NCI-H1694 treated with DMSO at 0.1 percent for 48 hours (cell line): ENCODE measurements at places on chromosomes 5 and 9.
A peak's percentile ranks its signal among the peaks of the same experiment; 100 is the strongest.

DNA sequence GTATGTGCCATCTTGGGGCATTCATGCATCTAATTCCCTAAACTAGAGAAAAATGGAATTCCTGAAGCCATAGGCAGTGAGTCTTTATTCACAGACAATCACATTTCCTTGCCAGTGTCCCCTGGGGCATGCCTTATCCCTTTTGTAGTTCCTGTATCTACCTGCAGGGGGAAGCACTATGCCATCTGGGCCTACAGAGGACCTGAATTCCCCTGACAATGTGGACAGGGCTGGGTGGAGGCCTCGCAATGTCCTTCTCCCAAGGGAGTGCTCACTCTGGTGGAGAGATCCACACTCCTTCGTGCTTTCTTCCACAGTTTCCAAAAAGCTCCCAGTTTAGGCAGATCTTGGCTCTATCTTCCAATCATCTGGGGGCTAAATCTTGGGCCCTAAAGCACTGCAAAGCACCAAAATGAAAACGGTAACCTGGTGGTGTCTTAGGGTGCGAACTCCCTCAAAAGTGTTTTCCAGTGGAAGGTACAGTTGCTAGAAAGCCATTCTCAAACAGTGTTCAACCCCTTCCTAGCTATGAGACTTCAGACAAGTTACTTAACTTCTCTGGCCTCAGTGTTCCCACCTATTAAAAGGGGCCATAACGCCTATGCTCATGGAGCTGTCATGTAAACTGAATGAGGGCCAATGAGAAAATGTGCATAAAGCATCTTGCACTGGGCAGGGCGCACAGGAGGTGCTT, 17.5 kb downstream of the WHRN start:
- DNase-seq, result peak; percentile 43

DNA sequence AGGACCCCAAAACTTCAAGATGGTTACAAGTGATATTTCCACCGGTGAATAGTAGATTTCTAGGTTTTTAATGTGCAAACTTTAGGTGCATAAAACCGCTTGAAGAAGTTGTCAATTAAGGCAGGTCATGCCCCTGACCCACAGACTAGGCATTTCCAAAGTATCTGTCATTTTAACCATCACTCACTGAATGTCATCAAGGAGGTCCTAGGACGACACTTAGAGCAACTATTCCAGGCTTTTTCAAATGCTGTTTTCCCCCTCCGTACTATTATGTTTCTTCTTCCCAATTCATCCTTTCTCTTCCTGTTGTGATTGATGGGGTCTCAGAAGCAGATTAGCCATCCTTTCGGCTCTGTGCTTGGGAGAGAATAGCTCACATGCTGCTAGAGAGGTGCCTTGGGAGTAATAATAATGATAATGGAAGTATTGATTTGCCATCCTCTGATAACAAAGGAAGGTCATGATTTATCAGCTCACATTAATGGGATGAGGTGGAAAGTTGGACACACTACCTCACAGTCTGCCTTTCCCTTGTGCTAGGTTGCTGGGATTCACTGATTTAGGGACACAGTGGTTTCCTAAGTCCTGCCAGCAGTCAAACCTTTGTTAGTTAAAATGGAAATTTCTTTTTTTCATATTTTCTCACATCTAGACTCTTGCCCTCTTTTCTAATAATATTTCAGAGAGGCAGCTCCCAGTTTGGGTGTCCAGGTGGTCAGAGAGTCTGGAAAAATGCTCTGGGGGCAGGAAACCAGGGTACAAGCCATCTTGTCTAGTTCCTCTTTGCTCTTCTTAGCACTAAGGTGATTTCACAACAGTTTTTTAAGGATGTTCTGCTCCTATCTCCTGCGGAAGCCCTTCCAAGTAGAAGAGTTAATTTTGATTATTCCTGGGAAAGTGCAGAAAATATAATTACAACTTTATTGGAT, 67.0 kb downstream of the PTTG1 start:
- no peak for DNase-seq

DNA sequence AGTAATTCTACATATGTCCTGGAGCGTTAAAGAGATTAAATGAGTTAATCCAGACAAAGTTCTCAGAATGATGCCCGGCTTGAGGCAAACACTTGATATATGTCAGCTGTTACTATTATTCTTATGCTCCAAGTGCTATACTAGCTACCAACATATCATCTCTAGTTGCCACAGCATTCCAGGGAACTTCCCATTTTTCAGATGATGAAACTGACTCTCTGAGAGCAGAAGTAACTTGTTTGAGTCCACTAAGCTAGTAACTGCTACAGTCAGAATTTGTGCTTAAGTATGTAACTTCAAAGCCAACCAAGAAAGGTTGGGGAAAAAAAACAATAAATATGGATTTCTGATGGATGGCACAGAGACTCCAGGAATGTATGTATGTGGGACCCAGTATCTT, 98.1 kb downstream of the CDK5RAP2 start:
- no peak for DNase-seq

DNA sequence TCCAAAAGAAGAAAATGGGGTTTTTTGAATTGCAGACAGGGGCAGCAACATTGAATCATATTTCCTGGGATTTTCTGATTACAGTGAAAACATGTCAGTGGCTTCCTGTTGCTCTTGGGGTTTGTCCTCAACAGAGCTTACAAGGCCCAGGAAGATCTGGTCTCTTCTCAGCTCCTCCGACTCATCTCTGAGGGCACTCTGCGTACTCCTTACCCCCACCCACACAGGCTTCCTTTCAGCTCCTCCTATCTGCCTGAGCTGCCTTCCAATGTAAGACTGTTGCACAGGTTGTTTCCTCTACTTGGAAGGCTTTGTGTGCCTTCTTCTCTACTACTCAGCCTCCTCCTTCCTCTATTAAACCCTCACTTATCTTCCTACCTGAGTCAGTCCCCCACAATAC, 245.1 kb upstream of the MEF2C start:
- no peak for DNase-seq

- DNase-seq, result no peak
Observed at GRCh38 chr5:132782101-132782500, 5.1 kb upstream of the SEPTIN8 start.

DNA sequence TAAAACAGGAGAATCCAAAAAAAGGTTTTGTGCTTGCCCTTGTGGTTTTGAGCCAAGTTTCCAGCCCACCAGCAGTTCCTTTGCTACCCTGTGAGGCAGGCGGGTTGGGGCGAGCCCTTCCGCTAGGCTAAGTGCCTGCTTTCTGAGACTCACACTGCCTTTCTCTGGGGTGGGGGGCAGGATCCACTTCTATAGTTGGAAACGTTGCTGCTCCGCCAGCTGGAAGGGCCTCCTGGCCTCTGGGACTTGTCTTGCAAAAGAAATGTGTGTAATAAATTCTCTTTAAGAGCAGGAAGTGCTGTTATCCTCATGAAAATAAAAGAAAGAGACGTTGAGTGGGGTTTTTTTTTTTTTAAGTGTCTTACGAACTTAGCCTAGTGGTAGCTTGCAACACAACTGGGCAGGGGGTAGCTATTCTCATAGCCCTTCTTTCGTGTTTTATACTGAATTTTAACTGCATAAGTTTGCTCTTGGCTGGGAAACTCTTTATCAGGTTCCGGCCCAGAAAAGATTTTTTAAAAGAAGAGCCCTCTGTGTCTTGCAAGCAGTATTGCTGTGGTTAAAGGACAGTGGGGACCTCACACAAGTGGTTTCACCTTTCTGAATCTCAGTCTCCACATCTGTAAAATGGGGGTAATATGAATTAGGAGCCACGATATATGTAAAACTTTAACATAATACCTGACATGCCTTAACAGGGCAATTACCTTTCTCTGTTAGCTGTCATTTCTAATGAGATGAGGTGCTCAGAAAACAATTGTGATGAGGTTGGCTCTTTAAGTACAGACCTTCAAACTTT, 19.8 kb downstream of the JADE2 start:
- no peak for DNase-seq

GRCh38 chr9:131107760-131108159, 11.4 kb downstream of the AIF1L start:
- no peak for DNase-seq

GRCh38 chr5:53173083-53173482, 63.5 kb upstream of the MOCS2 start:
- DNase-seq, result no peak

- no peak for DNase-seq
Observed at GRCh38 chr5:122180146-122180712, 50.9 kb downstream of the ZNF474 start.

DNA sequence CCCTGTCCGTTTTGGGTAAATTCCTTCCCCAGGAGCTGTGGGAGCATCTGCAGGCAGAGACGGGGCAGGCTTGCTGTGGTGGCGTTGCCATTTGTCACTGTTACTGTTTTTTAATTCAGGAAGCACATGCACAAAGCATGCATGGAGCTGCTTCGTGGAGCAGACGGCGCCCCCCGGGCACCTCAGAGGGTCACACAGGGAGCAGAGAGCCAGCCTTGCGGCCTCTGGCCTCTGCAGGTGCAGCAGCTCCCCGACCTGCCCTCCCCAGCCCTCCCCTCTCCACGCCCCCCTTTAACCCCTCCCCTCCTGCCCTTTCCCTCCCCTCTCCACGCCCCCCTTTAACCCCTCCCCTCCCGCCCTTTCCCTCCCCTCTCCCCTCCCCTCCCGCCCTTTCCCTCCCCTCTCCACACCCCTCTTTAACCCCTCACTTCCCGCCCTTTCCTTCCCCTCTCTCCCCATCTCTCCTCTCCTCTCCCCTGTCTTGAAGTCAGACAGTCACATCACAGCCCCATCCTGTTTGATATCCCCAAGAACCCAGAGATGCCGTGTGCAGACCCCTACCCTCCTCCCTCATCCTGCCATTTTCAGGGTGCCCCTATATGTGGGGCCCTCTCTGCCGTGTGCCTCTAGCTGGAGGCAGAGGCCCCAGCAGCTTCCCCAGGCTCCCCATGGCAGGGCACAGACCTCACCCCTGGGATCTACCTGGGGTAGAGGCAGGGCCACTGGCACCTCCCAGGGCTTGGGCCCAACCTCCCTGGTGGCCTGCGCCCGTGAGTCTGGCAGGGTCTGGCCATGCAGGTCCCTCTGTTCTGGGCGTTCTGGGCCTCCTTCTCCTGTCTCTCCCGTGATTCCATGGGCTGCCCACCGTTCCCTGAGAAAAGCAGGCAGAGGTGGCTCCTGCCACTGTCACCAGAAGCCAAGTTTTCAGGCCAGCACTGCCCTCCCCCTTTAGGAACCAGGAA, 29.6 kb upstream of the UBAC1 start:
- peak; percentile 21 for DNase-seq

GRCh38 chr5:61482980-61483379, 150.9 kb downstream of the ZSWIM6 start:
- no peak for DNase-seq

DNA sequence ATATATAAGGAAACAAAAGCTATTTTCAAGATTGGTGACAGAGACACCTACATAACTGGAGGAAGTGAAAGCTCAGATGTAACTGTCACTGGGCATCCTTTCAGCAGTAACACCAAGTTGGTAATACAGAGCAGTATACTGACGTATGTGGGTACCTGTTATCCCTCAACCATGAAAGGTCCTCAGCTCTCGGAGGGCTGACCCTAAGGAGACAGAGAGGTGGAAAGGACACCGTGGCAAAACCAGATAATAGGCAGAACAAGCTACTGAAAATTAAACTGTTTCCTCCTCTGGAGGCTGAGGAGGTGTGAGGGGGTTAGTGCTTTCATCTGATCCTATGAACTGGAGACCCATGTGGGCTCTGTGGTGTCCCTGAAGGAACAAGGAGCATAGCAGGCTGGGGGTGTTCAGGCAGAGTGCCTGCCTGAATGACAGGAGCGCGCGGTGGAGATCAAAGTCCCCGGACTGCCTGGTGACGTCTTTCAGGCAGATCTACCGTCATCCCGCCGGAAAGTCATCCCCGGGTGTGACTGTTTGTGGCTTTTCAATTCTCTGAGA, 130.2 kb upstream of the FSTL4 start:
- no peak for DNase-seq

DNA sequence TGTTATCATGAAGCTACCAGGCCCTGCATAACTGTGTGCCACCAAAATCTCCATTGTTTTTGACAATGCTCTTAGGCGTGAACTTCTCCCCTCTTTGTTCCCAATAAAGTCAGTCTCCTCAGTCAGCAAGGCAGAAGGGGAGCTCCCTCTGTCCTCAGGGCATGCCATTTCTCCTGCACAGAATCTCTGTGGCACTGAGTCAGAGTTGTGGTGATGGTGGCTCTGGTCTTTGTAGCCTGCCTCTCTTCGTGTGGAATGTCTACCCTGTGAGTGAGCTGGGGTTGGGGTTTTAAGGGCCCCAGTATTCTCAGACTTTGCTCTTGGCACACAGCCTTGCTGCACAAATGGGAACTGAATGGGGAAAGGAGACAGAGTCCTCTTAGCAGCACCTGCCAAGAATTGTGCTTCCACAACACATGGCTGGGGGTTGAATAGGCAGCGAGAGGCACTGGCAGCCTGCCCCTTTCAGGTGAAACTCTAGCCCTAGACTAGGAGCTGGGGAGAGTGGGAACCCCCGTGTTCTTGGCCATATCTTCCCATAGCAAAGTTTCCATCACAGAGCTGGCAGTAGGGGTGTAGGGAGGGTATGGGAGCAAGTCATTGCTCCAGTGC, 146.6 kb downstream of the SH3GL2 start:
- DNase-seq, result no peak

GRCh38 chr5:68431601-68432337, 216.2 kb downstream of the PIK3R1 start:
- no peak for DNase-seq

- no peak for DNase-seq
Observed at GRCh38 chr5:154313360-154314017, 123.0 kb downstream of the GALNT10 start.

- DNase-seq, result no peak
Observed at GRCh38 chr9:532707-533106, 308.8 kb upstream of the DMRT1 start.

- peak; percentile 49 for DNase-seq
Observed at GRCh38 chr5:54215233-54215736, 95.1 kb downstream of the ARL15 start.

DNA sequence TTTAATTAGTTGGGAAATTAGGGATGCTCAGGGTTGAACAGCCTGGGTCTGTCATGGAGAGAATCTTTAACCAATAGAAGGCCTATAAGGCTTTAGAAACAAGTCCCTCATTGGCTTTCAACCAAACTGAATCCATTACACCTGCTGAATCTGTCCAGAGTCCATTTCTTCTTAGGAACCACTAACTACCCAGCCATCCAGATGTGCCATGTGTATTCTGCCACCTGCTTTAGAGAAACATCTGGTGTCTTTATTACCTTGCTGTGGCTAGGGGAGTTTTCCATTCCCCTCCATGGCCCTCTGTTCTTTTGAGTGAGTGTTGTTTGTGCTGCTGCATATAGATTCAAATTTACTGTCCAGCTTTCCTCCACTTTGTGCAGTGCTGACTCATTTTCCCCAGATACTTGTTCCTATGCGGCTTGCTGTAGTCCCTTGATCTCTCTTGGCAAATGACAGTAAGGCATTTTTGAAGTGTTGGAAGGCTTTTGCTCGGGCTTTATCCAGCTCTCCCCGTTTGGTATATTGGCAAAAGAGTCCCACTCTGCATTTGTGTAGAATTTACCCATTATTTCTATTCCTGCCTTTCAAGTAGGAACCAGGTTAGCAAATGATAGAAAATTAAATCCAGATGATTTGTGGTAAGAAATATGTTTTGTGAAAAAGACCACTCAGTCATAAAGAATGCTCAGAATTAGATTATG, 54.6 kb downstream of the NLN start:
- no peak for DNase-seq

DNA sequence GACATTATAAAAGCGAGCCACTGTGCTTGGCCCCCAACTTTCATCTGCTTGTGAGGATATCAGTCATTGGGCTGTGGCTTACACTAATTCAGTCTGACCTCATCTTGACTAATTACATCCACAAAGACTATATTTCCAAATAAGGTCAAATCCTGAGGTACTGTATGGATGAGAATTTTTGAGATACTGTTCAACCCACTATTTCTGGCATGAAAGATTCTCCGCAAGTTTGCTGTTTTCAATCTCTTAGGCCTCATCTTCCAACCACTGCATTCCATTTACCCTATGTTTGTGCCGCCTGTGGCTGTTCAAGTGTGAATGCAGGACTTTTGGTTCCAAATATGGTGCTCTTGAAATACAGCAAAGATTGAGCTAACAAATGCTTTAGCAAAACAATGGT, 400.9 kb upstream of the SGCD start:
- no peak for DNase-seq
